ENCODE measurements at places on chromosomes 7 and 10.
A peak's percentile ranks its signal among the peaks of the same experiment; 100 is the strongest.

- DNase-seq: no peak
Measured at GRCh38 chr10:61120805-61121204, 176.8 kb upstream of the RHOBTB1 start.

DNA sequence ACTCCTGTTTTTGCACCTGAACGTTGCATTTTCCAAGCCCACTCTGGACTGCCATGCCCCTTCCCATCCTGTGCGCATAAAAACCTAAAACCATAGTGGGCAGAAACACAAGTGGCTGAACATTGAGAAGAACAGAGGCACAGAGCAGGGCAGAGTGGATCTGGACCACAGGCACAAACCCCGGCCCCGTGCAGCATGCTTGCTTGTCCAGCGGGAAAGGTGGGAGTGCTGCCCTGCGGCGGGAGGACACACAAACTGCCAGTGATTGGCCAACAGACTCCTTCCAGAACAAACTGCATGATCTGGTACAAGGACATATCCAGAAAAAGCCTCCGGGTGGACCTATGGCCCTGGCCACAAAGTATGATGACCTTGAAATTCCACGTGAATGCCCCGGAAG, 42.5 kb upstream of the ADARB2 start:
- no peak for DNase-seq

DNA sequence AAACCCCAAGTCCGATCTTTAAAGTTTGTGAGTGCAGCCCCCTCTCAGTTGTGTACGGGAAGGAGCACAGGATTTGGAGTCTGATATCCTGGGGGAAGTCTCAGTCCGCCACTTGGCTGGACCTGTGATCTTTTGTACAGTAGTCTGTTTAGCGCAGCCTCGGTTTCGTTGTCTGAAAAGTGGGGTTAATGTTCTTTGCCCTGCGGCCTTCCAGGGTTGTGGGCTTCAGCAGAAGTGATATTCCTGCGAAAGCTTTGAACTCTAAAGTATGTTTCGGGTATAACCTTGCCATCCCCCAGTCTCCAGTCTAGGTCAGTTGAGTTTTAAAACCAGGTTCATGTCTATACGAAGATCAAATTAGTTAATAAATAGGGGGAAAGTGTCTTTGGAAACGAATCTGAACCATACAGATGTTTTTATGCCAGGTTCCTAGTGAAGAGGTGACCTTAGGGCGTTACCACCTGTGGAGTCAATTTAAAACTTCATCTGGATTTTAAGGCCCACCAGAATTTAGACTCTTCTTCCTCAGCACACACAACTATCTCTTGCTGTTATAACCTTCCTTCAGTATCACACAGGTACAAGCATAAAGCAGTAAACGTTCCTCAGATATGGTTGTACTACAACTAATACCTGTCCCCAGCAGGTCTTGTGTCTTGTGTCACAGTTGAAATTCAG, 904 bp downstream of the R3HCC1L start:
- DNase-seq: no peak

GRCh38 chr7:98879198-98879978, 1.1 kb downstream of the TRRAP start:
- DNase-seq: no peak

DNA sequence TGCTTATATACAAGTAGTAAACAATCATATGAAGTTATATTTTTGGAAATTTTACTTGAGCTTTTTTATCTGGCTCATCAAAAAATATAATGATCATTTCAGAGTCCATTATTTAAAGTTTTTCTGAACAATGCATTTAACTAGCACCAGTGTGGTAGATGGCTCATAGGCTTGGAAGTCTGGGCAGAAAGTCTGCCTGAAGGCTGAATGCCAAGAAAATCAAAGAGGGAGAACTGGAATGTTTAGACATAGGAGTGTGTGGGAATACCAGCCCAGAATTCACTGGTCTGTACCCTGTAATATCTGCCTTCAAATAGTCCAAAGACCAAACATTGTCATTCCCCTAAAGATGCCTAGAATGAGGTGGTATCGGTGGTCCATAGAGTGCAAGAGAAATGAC, 40.3 kb upstream of the ANK3 start:
- no peak for DNase-seq

DNA sequence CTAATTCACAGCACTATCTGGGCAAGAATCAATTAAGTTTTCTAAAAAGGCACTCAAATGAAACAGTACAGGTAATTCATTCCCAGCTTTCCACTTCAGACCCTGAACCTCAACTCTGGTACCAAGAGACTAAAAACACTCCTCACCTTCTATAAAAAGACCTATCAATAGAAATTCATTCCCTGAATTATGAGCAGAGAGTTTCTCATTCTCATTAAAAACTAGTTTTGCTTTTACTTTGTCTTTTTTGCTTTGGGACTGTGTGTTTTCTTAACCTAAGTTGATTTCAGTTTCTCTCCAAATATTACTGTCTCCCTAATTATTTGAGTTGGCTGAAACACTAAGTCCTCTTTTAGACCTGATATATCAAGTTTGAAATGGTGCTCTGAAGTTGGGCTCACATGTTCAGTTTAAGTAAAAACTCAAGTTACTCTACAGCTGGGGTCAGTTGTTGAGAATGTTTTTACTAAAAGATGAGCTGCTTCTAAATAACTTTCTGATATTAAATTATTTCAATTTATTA, 189.5 kb downstream of the JAZF1 start:
- DNase-seq: no peak

GRCh38 chr10:17907641-17908040, 44.1 kb upstream of the SLC39A12 start:
- DNase-seq: no peak

DNA sequence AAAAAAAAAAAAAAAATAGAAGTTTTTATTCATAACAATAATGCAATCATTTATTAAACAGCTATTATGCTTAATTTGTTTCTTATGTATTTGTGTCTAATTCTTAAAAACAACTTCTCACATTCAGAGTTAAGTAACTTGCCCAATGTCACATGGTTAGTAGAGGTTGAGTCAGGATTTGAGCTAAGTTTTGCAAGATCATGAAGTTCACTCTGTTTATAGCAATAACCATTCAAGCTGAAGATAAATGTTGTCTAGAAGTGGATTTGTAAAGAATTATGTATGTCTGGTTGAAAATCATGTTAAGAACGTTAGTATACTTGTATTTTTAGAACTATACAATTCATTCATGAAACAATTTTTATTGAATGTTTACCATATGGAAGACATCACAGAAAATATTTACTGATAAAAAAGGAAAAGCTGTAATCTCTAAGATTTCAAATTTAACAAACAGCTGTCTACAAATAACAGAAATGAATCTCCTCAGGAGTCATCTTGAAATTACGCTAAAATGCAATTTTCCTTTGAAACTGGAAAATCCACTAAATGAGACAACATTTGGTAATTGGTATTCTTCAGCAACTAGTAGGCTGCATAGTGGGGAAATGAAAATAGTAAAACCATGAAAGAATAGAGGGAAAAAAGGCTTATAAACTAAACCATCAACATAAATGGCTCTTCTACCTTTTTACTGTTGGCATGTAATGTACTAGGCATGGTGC, 70.5 kb upstream of the AHR start:
- DNase-seq: no peak

- no peak for DNase-seq
Measured at GRCh38 chr10:110764378-110764777, 107.3 kb upstream of the PDCD4 start.

GRCh38 chr10:92697663-92698511, 8.1 kb downstream of the HHEX start:
- DNase-seq: no peak

DNA sequence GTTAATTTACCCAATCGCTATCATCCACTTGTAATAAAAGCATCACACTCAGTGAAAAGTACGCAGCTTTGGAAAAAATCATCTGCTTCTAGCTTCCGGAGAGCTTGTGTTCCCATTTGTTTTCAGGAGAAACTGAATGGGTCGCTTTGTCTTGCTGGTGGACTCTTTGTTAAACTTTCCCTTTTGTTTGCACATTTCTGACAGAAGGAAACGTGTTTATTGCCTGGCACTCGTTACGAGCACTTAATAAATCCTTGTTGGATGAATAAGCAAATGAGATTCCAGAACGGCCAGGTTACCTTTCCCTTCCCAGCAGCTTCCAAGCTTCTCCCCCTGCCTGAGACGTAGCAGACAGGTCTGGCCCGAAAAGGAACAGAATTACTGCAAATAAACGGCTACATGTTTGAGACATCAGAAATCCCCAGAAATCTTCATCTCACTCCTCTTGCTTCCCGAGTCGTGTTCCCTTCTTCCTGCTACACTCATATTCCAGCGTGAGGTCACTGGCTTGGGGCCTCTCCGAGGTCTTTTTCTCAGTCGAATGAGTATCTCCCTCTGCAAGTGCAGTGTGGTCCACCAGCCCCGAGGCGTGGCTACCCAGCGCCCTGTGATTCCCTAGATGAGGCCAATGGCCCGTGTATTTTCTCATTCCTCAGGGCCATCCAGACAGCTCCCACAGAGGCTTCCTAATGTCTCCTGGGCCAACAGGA, 167.2 kb downstream of the FRMD4A start:
- DNase-seq: peak; percentile 19

DNA sequence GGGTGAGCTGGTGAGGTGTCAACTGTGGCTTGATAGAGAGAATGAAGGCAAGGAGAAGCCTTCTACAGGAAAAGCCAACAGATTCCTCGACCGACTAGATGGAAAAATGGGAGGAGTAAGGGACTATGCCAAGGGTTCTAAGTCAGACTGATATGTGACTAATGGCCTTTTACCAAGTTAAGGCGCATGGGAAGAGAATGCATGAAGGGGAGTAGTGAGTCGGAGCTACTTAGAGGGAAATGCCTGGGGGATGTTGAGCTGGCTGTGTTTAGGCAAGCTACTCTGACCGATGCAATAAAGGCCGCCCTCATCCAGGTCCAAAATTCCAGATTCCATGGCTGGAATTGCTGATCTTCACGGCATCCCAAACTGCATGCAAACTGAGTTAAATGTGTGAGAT, 48.2 kb downstream of the APBB1IP start:
- DNase-seq: no peak

GRCh38 chr10:62264702-62265436, 3.8 kb downstream of the RTKN2 start:
- peak; percentile 16 for DNase-seq

DNA sequence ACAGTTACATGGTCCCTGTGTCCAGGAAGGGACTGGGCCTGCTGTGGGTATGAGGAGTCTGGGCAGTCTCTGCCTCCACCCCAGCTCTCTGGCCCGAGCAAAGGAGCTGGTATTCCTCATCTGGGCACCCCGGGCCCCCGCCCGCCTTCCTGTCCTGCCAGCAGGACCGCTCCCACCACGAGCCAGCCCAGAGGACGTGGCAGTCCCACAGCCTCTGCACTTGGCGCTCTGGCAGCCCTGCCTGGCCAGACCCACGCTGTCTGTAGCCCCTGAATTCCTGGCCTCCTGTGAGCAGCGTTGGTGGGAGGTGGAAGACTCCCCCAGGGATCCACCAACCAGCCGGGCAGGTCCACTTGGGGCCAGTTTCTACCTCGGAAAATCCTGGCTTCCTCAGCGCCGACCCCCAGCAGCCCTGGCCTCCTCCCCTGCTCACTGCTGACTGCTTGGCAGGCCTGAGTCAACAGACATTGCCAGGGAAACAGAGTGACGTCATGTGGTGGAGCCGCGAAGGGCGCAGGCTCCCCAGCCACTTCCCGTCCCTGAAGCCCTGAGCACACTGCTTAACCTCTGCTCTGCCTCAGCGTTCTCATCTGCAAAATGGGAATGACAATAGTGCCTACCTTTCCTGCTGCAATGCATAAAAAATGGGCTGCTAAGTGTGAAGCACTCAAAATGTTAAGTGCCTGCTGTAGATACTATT, 21.6 kb upstream of the LIMK1 start:
- DNase-seq: peak; percentile 85

DNA sequence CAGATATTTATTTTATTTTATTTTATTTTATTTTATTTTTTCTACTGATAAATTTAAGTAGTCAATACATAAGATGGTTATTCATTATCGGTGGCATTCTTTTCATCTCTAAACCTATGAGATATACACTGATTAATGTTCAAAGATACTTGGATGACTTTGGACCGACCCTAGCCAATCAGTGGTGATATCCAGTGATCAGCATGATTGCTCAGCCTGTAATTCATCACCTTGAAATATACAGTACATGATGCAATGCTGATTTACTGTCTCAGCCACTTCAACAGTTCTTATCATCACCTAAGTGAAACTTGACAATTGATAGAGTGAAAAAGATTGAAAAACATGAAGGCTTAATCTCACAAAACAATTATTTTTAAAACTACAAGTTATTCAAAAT, 1651.0 kb downstream of the REEP3 start:
- DNase-seq: no peak

GRCh38 chr7:28272461-28272877, 91.9 kb upstream of the JAZF1 start:
- DNase-seq: peak; percentile 73

GRCh38 chr7:120303105-120303504, 30.1 kb downstream of the KCND2 start:
- no peak for DNase-seq

DNA sequence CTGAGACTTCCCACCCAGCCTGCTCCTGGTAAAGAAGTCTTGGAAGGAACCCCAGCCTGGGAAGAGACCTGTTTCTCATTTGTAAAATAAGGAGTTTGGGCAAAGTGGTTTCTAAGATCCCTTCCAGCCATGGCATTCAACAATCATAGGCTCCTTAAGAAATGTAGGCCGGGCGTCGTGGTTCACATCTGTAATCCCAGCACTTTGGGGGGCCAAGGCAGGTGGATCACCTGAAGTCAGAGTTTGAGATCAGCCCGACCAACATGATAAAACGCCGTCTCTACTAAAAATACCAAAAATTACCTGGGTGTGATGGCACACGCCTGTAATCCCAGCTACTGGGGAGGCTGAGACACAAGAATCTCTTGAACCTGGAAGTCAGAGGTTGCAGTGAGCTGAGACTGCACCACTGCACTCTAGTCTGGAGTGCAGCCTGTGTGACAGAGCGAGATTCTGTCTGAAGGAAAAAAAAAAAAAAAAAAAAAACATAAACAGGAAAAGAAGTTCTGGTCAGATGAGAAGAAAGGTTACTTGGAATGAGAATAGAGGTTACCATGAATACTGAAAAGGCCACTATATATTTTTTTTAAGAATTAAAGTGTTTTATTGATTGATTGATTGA, 15.9 kb downstream of the DLG5 start:
- no peak for DNase-seq

- DNase-seq: no peak
Measured at GRCh38 chr10:37812290-37812689, 45.1 kb downstream of the ZNF248 start.
